Epithelial cell of prostate (primary cell): ENCODE measurements at places on chromosomes 7 and 10.

- DNase-seq: no peak
Measured at GRCh38 chr10:5816170-5816569, 2.9 kb upstream of the GDI2 start.

DNA sequence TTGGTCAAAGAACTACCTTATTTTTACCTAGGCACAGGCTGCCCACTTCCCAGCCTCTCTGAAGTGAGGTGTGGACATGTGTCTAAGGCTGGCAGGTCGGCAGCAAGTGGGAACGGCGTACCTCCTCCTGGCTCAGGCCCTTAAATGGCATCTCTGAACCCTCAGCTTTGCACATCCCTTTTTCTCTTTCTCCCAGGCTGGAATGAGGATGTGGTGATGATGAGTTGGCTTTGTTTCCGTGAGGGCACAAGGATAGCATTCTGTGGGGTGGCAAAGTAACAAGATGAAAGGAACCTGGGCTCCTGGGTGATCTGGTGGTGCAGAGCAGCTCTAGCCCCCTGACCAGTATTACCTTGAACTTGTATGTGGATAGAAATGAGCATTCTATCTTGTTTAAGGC, 196.8 kb downstream of the REEP3 start:
- DNase-seq: no peak

GRCh38 chr10:96090463-96090800, 39.7 kb upstream of the ZNF518A start:
- no peak for DNase-seq

- no peak for DNase-seq
Measured at GRCh38 chr7:3969286-3969685, 668.2 kb downstream of the SDK1 start.

- DNase-seq: no peak
Measured at GRCh38 chr10:84946904-84947303, 618.5 kb downstream of the CCSER2 start.

DNA sequence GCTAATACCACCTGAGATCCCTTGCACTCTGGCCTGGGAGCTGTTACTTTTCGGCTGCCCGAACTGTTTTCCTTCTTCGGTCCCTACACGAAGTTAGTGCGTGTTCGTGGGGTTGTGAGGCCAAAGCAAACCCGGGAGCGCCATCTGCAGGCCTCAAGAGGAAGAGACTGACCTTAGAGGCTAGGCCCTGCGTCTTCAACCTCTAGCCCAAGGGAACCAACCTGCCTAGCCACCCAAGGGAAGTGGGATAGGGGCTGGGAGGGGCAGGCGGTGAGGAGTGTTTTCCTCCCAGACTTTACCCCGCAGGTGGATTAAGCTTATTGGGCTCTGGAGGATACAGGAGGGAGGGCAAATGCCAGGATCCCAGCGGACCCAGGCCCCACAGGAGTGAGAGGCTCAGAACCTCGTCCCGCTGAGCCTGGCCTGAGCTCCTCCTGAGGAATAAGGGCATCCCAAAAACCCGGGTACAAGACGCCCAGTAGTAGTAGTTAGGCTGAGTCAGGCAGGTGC, 1.7 kb upstream of the PAX2 start:
- DNase-seq: peak; percentile 6

GRCh38 chr7:55249332-55249731, 115.8 kb upstream of the LANCL2 start:
- DNase-seq: no peak

DNA sequence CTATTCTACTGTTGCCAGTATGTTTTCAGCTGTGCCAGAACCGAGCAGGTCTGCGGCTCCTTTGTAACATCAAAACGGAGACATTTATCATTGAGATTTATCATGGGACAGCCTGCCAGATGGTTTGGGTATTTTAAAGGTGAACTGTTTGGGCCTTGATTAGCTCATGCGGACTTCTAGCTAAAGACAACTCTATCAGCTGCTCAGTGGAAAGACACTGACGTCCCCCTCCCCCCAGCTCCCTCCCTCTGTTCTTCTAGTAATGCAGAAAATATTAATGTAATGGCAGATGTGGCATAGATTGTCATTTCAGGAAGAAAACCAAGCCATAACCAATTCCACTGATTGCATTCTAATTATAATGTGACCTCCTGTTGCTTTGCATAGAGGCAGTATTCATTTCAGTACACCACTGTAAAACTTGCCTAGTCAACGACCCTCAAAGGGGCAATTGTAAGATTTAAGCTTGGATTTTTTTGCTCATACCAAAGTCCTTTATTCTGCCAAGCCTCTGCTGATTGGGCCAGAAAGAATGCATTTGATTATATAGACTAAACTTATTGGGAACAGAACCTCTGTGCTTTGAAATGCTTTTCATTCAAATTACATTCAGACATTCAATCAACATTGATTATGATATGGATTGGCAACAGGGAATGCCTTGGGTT, 966.8 kb downstream of the LRMDA start:
- DNase-seq: no peak
